Amniotic stem cell (primary cell): ENCODE measurements at places on chromosomes 4 and X.

GRCh38 chr4:182369211-182369610 is 126.0 kb downstream of the TENM3 start:
- DNase-seq = no peak

DNA sequence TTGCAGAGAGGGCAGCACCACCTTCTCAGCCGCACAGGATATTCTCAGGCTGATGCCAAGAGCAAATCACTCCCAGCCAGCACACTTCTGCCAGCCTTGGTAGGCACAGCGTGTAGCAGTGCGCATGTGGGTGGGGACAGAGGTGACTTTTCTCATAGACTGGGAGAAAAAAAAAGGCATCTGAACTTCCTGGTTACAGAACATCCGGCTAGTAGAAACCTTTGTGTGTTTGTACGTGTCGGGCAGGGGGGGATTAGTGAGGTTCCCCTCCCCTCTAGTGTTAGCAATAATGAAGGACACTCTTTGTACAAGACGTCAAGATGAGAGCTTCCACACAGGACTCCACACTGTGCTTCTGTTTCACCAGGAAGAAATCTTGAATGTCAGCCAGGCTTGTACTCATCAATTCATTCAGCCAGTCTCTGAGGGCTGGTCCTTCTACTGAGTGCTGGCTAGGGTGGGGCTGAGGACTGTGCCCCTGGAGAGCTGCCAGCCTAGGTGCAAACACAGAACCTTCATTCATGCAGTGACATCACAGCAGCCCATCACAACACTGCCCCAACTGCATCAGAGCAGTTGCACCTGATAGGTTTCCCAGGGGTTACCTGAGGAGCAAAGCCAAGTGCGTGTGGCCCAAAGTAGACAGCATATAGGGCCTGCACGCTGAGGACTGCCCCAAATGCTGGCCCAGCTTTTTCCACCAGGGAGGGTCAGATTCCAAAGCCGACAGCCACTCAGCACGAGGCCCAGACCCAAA is 34.7 kb downstream of the SLC25A5 start:
- DNase-seq = no peak

DNA sequence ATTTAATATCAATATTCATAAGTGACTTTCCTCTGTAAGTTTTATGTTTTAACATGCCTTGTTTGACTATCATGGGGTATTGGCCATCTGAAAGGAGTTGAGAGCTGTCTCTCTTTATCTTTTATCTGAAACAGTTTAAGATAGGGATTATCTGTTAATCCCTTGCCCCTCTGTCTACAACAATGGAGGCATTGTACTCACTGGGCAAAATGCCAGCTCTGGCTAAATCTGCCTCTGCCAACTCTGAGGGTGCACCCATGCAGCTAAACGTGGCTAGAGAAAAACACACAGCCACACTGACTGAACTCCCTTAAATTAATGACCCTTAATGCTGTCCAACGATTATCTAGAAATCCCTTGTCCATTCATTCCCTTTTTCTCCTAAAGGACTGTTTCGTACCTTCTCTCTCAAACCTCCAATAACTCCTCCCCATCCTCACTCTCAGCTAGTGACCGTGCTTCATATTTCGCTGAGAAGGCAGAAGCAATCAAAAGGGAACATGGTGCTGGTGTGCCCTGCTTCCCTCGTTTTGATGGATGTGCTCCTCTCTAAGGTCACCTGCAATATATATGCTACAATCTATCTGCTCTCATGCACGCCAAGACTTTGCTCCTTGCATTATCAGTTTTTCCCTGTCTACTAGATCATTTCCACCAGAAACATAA is 10.3 kb downstream of the PHKA2 start:
- no peak for DNase-seq

DNA sequence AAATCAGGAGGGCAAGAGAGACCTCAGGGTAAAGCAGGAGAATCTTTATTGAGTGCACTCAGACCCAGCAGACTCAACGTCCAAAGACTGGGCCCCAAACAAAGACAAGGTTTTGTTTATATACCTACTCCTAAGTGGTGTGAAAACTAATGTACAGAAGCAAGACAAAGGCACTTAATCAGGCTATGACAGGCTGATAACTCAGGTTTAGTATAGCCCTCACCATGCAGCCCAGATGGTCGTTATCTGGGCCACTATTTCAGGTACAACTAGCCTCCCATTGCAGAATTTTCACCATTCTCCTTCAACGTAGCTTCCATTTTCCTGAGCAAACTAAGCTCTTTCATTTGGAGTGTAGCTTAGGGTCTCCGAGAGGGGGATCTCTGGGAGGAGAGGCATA is 36.9 kb downstream of the SULT1E1 start:
- no peak for DNase-seq

DNA sequence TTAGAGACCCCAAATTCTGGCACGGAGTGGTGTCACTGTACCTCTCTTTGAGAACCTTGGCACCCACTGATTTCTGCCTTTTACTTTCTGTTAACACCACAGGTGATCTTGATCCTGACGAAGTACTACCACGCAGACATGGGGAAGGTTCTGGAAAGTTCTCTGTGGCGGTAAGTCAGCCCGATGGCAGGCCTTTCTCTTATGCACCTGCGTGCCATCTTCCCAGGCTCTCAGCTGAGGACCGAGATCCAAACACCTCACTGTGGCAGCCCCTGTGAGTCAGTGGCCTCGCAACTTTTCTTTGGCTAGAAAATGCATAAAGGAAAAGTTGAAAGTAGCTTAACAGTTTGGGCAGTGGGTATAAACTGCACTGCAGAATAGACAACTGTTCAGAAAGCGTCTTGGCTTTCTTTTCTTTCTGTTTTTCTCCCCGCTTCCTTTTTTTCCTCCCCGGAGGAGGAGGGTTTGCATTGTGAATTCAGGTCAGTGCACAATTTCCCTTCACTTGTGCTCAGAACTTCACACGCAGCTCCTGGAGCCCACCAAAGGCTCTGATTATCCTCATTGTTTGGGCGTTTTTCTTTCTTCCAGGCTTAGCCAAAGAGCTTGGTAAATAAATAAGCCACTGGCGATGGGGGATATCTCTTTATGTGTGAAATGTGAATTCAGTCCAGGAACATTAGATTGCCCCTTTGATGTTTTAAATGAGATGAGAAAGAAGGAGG is 38.4 kb downstream of the PSAPL1 start:
- DNase-seq = no peak

GRCh38 chr4:1985780-1986577 is 22.8 kb downstream of the NELFA start:
- no peak for DNase-seq

- no peak for DNase-seq
Observed at GRCh38 chr4:152663203-152664066, 16.4 kb downstream of the TMEM154 start.

DNA sequence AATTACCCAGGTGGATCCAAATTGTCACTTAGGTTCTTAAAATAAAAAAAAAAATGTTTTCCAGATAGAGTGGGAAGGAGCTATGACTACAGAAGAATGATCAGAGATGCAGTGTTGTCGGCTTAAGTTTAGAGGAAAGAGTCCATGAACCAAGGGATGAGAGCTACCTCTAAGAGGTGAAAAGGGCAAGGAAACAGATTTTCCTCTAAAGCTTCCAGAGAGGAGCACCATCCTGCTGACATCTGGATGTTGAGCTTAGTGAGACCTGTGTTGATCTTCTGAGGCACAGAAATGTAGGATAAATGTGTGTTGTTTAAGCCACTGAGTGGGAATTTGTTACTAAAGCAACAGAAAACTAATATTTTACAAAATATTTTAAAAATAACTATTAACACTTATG is 498.7 kb downstream of the SPOCK3 start:
- DNase-seq = no peak

DNA sequence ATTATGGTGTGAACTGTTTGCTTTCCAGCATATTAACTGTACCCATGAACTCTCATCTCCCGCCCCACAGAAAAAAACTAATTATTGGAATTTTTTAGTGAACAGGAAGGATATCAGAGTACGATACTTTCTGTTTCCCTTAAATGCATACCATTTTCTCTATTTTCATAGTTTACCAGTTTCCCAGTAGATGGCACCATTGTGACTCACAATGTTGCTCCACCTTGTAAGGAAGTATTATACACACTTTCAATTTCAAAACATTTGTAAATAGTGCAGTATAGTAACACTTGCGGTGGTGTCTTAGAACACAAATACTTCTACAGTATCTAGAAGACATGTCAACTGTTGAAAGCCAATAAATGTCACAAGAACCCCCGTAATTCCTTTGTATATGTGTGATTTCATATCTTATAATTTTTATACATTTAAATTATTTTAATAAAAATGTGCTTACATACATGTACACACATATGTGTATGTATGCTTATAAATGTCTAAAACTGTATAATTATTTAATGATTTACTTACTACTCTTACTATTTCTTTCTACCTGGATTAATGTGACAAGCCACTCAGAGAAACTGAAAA is 167.3 kb downstream of the SLIT2 start:
- DNase-seq = peak; percentile 36

- no peak for DNase-seq
Observed at GRCh38 chrX:132837967-132838366, 120.5 kb downstream of the HS6ST2 start.

GRCh38 chr4:80713409-80713808 is 317.1 kb upstream of the BMP3 start:
- no peak for DNase-seq

DNA sequence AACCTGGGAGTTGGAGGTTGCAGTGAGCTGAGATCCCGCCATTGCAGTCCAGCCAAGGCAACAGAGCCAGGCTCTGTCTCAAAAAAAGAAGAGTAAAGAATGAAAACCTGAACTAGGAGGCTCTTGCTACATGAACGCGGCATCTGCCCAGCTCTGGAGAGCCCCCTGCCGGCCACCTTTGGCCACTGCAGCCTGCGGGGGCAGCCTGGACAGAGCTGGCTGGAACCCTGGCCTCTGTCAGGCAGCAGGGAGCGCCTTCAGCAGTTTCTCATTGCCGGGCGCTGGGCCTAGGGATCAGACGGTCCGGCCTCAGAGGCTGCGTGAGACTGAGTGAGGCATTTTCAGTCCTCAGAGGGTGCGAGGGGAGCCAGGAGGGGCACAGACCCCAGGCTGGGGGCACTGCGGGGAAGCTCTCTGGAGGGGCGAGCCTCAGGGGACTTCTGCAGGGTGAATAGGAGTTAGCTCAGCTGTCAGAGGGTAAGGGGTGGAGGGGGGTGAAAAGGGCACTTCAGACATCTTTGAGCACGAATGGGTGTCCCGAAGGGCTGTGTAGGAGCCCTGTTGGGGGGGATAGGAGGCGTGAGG is 17.5 kb downstream of the DOK7 start:
- no peak for DNase-seq

- DNase-seq = no peak
Observed at GRCh38 chrX:128975745-128976144, 547.5 kb downstream of the SMARCA1 start.

DNA sequence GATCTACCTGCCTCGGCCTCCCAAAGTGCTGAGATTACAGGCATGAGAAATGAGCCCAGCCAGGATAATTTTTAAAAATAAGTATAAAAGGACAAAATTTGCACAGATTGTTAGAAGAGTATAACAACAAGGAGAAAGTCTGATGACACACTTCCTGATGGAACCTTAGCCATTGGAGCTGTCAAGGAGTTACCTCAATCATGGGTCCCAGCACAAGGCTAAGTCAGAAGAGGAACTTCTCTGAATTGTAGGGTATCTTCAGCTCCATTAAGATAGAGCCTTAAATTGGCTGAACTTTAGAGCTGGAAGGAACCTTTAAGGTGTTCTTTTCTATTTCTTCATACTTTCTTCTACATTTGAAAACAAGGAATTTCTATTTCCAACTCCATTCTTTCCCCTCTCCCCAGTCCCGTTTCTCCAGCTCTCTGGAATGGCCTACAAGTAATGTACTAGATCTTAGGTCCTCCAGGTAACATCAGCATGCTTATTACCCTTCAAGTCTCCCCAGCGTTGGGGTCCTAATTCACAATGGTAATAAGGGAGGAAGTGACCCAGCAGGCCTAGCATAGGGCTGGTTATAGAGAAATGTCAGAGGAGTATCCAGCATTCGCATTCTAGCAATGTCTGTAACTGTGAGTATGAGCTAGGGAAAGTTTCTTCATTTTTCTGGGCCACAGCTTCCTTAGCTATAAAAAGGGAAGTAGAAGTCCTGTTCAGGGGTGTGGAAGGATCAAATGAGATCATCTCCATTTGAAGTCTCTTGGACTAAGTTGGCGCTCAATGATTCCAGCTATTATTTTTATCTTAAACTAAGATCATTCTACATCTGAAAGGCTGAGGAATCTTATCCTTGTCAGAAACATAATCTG is 18.5 kb upstream of the RBPJ start:
- DNase-seq = no peak

GRCh38 chr4:2390784-2391421 is 27.5 kb downstream of the ZFYVE28 start:
- no peak for DNase-seq

DNA sequence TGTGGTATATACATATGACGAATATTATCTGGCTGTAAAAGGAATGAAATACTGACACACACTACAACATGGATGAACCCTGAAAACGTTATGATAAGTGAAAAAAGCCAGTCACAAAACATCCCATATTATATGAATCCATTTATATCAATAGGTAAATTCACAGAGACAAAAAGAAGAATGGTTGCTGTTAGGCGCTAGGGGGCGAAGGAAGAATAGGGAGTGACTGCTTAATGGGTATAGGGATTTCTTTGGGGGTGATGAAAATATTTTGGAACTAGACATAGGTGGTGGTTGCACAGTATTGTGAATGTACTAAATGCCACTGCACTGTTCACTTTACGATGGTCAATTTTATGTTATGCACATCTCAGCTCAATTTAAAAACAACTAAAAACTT is 96.4 kb upstream of the EGFL6 start:
- DNase-seq = no peak

DNA sequence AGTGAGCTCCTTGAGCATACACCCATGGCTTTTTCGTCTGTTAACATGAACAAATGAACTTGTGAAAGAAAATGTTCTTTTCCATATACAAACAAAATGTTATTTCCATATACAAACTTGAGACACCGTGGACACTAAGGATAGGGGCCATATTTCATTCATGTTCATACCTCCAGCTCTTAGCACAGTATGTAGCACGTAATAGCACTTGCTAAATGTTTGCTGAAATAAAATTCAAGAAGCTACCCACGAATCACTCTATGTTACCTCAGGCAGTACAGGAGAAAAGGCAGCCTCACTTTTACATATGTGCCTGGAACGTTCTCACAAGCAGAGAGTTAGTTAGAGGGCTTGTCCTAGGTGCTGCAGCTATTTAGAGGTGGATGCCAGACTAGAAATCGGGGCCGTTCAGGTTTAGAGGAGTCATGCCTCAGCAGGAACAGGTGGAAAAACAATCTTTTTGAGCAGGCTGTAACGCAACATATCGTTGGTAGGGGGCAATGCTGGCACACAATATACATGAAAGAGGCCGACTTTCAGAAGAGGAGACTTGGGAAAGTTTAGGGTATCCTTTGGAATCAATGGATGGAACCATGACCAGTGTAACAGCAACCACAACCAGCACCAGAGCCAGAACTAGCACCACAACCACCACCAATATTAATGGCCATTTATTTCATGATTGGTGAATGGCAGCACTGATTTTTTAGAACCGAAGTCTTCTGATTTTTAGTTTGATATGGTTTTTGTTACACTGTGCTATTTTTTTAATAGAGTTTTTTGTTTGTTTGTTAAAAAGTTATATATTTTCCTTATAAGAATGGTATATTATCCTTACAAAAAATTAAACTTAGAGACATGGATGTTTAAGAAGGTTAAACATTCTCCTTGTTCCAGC is 14.8 kb upstream of the PAQR3 start:
- DNase-seq = no peak
